Inflammatory macrophage treated with lipopolysaccharide for 1 hour (primary cell): ENCODE measurements at places on chromosomes 5 and 9.
A peak's percentile ranks its signal among the peaks of the same experiment; 100 is the strongest.

GRCh38 chr5:145825751-145826180, 9.4 kb downstream of the PRELID2 start:
- peak; percentile 62 for DNase-seq

GRCh38 chr5:3854188-3854821, 258.7 kb downstream of the IRX1 start:
- no peak for DNase-seq

- no peak for DNase-seq
Observed at GRCh38 chr9:86843206-86843605, 104.1 kb downstream of the GAS1 start.

DNA sequence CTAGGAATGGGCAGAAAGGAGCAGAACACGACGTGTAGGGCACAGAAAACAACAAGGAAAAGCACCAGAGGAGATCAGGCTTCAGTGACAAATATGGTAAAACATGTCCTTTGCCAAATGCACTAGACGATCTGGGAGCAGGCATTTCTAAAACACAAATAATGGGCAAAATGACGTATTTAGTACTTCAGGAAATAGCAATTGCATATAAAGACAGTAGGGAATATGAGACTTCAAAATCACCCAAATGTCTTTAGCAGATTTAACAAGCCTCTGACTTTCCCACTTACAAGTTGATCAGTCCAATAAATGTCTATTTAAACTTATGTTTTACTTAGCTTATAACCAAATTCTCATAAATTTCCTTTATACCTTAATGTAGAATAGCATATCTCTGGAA, 969.6 kb upstream of the C9orf72 start:
- DNase-seq, result no peak

DNA sequence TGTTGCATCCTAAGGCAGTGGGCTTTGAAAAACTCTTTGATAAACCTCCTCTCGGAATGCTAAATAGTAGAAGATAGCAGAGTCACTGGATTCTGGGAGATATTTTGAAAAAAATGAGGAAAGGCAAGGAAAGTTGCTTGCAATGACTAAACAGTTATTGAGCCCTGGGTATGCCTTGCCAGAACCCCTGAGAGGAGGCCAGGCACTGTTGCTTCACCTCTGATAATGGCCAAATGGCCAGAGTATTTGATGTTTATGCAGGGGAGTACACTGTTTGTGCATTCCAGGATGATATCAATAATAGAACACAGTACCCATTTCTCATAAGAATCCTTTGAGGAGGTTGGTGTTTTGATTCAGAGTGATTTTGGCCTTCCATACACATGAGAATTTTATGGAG, 935.1 kb upstream of the WWC1 start:
- DNase-seq, result no peak
